Urothelium cell line (cell line): ENCODE measurements at places on chromosomes 5 and 9.

DNA sequence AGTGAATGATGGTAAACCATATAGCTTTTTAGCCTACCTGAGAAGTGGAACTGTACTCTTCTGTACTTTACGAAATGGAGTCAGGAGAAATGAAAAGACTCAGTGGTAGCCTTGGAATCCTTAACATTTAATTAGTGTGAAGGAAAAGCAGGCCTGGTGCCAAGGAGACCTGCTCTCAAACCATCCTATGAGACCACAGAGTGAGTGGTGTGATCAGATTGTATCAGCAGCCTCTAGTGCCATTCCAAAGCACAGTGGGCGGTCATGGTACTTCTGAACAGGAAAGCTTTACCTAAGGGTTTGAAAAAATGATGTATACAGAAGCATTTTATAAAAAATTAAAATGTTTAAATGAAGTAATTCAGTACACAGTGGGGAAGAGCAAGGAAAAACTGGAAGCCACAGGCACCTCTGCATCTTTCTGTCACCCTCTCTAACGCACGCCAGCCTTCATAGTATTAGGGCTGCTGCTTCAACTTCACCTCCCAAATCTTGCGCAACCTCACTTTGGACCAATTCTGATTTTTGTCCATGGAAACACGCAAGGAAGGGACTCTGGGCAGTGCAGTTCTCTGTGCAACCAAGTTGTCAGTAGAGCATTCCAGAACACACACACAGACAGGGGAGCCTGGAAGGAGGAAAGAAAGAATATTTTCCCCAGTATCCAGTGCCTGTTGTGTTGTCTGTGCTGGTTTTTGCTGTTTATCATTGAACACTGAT lies 203.7 kb downstream of the SH3GL2 start:
- no peak for DNase-seq

DNA sequence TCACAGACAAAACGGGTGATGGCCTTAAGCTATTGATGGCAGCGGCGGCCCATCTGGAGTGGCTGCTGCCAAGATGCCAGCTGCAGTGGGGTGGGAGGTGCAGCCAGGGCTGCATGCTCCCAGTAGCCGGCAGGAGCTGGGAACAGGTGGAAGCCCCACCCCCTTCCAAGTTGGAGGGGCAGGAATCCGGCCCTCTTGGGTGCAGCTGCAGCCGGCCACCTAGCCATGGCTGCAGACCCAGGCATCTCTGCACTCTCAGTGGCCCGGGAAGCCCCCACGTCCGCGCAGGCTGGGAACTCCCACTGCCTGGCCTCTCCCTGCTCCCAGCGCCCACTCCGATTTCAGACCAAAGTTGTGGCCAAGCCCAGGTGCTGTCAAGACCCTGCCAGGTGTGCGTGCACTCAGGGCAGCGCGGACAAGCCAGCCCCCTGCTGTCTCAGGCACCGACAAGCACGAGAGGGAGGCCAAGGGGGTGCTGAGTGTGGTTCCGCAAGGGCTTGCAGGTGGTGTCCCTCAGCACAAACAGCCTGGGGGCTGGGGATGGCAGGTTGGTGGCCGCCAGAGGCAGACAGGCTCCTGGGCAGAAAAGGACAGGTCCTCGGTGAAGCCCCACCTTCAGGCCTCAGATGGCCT lies 115.1 kb upstream of the TSLP start:
- DNase-seq, result no peak

DNA sequence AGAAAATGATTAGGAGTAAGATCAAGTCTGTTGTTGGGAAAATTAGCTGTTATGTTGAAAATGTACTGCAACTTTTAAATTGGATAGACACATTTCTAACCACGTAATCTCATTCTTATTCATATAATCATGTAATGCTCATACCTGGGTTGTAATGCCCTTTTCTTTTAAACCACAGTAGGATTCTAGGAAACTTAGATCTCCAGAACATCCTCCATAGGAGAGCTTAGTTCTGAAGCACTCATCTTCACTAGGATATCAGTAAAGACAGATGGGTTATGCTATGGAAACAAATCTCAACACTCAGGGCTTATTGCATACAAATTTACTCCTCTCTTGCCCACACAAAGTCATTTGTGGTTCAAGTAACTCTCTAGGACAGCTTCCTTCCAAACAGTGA lies 34.8 kb upstream of the ANXA1 start:
- no peak for DNase-seq

GRCh38 chr5:180499684-180500083 lies 5.5 kb downstream of the CNOT6 start:
- DNase-seq, result no peak

DNA sequence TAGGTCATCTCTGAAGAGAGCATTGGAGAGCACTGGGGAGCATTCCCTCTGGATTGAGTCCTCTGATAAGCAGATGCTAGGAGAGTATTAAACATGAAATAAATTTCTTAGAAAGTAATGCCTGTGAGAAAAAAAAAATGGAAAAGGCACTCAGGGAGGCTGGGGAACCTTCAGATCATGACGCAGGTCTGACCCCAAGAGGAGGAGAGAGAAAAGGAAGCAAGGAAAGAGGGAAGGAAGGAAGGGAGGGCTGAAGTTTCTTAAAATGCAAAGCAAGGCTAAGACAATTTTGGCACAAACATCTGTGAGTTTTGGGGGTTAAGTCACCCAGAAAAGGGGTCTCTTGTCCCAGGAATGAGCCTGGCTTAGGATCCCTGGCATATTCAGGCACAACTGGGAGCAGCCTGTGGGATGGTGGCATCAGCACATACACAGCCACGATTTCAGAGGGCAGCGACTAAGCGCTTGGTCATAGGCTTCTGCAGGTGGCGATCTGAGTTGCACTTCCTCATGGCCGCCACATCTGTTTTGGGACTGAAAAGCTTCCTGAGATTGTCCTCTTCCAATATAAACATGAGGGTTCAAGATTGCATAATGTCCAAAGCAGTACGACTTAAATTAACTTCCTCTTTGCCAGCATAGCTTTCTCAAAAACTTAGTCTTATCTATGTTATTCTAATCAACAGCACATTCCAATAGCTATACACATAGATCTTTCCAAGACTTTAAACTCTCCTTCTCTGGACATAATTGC lies 692.7 kb downstream of the DNAH5 start:
- peak; percentile 11 for DNase-seq

DNA sequence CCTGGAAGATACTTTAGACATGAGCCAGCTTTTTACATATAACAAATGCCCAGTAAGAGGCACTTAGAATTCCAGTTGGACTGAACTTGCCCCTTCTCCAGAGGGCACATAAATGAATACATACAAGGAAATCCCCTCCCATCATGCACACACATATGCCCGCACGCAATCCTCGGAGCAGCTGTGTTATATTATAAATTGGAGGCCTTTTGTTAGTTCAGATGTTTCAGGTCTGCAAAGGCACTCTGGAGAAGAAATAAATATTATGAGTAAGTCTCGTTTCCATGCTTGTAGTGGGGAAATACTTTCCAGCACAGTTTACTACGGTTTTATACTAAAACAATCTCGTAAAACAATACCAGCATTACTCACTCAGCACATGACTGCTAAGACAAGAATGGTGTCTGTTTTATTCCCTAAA lies 17.6 kb upstream of the MUSK start:
- no peak for DNase-seq

DNA sequence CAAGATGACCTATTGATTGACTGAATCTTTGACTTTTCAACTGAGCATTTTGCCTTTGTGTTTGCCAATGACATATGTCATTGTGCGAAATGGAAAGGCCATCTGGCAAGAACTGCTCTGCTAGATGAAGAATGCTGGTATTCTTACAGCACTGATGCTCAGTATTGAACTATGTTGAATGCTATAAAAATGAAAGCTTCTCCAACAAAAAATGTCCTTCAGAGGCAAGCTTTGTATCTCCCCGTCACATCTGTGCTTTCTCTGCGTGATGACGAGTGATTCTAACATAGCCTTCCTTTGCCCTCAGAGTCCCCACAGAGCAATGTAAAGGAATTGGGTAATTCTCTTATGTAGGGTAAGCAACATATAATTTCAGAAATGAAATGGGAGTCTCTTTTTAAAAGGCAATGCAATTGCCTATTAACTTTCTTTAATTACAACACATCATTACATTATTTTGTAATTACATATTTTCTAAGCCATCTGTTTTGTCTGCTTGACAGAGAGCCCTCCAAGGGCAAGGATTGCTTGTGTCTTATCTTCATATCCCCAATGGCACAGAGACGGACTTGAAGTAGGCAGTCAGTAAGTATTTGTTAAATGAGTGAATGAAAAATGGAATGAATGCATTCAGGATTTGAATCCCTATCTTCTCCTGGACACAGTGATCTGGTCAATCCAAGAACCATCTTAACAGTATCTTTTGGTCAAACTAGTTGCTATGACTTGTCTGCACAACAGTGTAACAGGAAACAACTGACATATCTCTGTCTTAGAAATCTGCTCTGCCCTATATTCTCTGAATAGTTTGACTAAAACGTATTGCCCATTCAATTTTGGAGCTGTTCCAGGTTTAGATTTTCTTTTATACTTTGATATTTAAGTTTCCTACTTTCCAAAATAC lies 46.1 kb downstream of the ENC1 start:
- no peak for DNase-seq

DNA sequence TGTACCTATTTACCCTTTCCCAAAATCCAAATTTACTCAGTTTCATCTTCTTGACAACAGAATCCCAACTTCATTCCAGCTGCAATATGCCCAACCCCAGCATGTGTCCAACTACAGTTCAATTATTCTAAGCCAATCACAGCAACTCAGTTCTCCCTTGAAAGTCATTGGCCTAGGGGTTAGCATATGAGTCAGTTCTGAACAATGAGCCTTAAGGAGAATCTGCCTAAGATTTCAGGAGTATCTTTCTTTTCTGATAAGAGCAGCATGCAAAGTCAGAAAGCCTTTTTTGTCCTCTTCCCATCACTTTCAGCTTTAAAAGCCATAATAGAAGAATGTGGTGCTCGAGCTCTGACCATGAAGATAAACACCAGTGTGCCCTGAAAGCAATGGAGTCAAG lies 44.4 kb upstream of the RASGRF2 start:
- DNase-seq, result no peak

GRCh38 chr9:3237121-3237520 lies 288.7 kb downstream of the RFX3 start:
- no peak for DNase-seq

- no peak for DNase-seq
These were observed 51.0 kb downstream of the SH3PXD2B start for GRCh38 chr5:172403189-172403796.

DNA sequence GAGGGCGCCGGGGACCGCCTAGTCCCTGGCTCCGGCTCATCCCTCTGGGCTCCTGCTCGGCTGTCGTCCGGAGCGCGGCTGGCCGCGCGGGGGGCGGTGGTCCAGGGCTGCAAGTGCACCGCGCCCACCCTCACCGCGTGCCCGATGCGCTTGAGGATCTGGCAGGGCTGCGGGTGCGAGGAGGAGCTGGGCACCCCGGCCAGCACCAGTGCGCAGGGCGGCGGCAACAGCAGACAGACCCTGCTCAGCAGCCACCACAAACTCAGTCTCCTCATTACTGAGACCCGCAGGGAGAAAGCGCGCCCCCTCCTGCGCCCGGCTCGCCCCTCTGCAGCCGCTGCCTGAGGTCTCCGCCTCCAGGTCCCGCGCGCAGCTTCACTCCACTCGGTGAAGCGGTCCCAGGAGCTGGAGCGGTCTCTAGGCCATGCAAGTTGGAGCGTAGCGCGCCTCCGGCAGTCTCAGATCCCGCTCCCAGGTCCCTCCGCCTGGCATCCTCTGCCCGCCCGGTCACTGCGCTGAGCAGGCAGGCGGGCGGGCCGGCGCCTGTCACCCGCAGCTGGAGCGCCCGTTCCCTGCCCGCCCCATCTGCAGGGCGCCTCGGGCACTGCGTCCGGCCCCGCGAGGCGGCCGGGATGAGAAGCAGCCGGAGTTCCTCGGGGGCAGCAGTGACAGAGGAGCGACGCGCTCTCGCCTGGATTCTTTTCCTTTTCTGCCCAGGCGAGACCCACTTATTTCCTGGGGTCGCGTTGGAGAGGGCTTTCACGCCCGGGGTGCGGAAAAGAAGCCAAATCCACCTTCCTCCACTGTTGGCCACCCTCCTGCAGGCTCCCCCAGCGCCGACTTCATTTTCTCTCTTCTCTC lies 512 bp downstream of the GRIN3A start:
- peak; percentile 59 for DNase-seq

GRCh38 chr5:135115591-135115990 lies 81.6 kb upstream of the PITX1 start:
- no peak for DNase-seq

GRCh38 chr5:127085371-127085770 lies 12.1 kb upstream of the C5orf63 start:
- no peak for DNase-seq

DNA sequence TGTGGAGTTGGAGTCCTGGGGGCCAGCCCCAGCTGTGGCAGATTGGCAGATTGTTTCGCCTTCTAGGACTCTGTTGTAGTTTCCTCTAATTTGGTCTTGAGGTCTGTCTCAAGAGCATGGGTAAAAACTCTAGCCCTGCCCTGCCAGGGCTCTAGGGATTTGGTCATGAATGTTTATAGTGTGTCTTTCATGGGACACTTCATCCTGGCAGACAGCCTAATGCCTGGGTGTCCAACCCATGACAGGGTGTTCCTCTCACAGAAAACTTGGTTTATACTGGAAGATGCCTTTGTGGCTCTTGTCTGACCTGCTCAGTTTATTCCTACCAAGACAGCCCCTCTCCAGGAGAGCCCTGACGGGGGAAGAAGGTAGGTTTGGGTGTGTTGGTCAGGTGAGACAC lies 45.5 kb downstream of the GALNT12 start:
- no peak for DNase-seq
